ENCODE measurements at places on chromosomes 5 and 9.

- DNase-seq: no peak
Observed at GRCh38 chr5:14821100-14821845, 50.3 kb downstream of the ANKH start.

- peak; percentile 75 for DNase-seq
Observed at GRCh38 chr9:122125158-122125508, 32.0 kb upstream of the TTLL11 start.

DNA sequence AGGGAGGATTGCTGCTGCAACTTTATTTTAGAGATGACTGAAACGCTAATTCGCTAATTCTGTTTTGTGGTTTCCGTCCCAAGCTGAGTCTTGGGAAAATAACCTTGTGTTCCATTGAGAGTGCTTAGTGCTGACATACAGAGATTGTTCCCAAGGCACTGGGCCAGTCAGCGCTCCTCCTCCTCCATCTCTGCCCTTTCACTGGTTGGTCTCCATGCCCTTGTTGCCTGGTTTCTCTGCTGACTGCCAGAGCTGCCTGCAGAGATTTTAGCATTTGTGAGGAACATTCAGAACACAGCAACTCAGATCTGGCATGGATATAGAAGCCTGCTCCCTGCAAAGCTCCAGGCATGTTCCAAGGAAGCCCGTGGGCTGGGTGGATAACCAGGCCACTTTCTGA, 126.0 kb upstream of the IRX2 start:
- DNase-seq: no peak

DNA sequence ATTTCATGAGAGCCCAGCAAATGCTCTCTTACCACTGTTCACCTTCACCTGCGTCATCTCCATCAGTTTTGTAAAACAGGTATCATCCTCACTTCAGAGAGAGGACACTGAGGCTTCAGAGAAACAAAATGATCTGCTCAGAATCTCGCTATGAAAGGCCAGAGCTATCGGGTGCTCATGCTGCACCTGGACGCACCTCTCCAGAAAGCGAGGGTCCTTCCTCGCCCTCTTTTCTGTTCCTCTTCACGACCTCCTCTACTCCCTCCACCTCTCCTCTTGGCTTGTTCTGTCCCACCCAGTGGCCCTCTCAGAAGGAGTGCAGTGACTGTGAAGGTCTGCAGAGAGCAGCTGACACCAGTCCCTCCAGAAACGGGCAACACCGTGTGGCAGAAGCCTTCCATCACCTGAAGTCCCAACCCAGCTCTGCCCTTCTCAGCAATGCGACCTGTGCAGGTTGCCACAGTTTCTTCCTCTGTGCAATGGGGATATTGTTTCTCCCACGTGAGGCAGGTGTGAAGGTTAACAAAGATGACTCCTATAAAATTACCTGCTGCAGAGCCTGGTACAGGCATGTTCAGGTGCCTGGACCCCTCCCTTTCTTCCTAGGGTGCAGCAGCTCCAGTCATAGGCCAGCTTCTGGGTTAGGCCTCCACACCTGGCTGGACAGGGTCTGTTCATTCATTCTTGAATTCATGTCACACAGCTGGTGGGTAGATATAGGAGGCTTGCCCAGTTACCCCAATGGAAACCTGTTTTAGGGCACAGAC, 45.3 kb upstream of the ANGPTL2 start:
- DNase-seq: no peak

DNA sequence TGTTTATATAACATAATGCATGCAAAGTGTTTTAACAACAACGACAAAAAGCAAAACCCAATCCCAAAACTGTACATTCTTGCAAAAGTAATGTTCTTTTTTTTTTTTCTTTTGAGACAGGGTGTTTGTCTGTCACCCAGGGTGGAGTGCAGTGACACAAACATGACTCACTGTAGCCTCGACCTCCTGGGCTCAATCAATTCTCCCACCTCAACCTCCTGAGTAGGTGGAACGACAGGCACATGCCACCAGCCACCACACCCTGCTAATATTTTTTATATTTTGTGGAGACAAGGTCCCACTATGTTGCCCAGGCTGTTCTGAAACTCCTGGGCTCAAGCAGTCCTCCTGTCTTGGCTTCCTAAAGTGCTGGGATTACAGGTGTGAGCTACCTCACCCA, 13.6 kb upstream of the HAVCR1 start:
- no peak for DNase-seq
